ENCODE measurements at places on chromosomes 12 and 14. TPM values are rescaled to one million over a fixed set of nuclear protein-coding genes. Genes with fewer than 3 reads are reported as not detected.

DNA sequence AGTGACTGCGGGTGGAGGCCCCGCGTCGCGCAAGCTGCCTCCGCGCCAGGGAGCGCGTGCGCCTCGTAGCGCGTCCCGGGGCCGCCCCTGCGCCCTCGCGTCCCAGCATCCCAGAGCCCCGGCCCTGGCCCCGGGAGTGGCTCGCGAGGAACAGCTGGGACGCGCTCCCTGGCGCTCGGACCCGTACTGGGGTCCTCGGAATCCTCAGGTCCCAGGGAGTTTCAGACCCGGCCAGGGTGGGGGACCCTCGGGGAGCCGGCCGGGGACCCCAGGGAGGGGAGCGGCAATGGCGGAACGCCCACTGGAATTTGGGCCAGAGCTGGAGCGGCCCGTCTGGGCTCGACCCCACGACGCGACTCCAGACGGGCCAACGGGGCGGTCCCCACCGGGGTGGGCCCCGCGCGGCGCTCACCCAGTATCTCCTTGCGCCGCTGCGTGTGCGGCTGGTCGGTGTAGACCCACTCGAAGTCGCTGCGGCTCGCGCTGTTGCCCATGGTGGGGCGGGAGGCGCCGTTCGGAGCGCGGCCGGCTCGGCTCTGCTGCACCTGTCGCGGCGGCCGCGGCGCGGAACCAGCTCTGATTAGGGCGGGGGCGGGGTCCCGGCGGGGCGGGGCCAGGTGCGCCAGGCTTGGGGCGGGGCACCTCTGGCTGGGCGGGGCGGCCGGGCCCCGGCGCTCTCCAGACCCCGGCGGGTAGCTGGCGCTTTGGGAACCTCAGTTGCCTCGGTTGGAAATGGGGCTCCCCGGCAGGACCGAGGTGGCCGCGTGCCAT is at the start of gene DEGS2:
Gene DEGS2 (minus strand): TSS at position 552 of the 771 bp plus-strand sequence. CDS start 58 bp downstream, at position 494.
- no peaks in the 10 kb centered on the region for H3K36me3 ChIP-seq
- peaks cover 31% of the 10 kb centered on the region for H3K4me1 ChIP-seq
- H3K27me3 ChIP-seq = peaks cover 16% of the 10 kb centered on the region

- no peak overlapping the region for H3K27ac ChIP-seq
- no peaks in the 10 kb centered on the region for H3K4me1 ChIP-seq
- no peaks in the 10 kb centered on the region for H3K27me3 ChIP-seq
- H3K36me3 ChIP-seq = peaks cover 14% of the 10 kb centered on the region
- no peak overlapping the region for H3K4me3 ChIP-seq
Observed at GRCh38 chr12:98543701-98544100, 28.3 kb downstream of the TMPO start.

DNA sequence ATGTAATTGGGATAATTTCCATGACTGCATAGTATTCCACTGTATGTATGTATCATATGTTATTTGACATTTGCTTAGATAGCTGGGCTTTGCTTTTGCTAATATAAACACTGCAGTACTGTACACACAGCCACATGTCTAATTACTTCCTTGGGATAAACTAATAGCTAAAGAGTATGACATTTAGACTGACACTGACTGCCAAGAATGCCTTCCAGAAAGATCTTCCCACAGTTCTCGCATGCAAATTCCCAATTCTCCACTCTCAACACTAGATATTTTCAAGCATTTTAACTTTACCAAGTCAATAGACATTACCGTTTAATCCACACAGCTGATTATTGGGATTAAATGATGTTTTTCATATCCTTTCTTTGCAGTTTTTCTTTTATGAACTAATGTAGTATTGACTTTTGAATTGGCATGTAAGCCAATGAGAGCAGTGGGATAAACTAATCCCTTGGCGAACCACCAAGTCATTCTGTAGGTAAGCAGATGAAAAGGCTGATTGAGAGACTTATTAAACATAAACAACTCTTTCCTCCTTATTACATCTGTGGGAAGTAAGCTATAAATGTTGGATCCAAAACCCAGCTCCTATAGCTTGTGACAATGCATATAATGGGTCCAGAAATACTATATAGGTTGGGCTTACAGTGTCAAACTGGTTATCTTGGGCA is 55.5 kb downstream of the STON2 start:
- DNase-seq = no peak
- H3K4me3 ChIP-seq = no peak overlapping the region
- H3K27ac ChIP-seq = no peak overlapping the region
- H3K27me3 ChIP-seq = no peaks in the 10 kb centered on the region
- no peaks in the 10 kb centered on the region for H3K4me1 ChIP-seq
- H3K36me3 ChIP-seq = no peaks in the 10 kb centered on the region

- no peak overlapping the region for H3K27ac ChIP-seq
- no peak overlapping the region for H3K4me3 ChIP-seq
- no peaks in the 10 kb centered on the region for H3K4me1 ChIP-seq
Observed at GRCh38 chr14:51554339-51554920, 97.3 kb upstream of the FRMD6 start.

GRCh38 chr12:25705261-25705660 is 152.2 kb upstream of the LMNTD1 start:
- no peaks in the 10 kb centered on the region for H3K36me3 ChIP-seq
- no peak overlapping the region for H3K27ac ChIP-seq
- no peak overlapping the region for H3K4me3 ChIP-seq
- no peak for DNase-seq
- H3K4me1 ChIP-seq = no peaks in the 10 kb centered on the region
- H3K27me3 ChIP-seq = no peaks in the 10 kb centered on the region

- H3K4me1 ChIP-seq = peaks cover 5% of the 10 kb centered on the region
- H3K36me3 ChIP-seq = no peaks in the 10 kb centered on the region
- H3K27me3 ChIP-seq = no peaks in the 10 kb centered on the region
- DNase-seq = no peak
- no peak overlapping the region for H3K4me3 ChIP-seq
- H3K27ac ChIP-seq = no peak overlapping the region
Observed at GRCh38 chr14:53715193-53715721, 241.4 kb downstream of the BMP4 start.

DNA sequence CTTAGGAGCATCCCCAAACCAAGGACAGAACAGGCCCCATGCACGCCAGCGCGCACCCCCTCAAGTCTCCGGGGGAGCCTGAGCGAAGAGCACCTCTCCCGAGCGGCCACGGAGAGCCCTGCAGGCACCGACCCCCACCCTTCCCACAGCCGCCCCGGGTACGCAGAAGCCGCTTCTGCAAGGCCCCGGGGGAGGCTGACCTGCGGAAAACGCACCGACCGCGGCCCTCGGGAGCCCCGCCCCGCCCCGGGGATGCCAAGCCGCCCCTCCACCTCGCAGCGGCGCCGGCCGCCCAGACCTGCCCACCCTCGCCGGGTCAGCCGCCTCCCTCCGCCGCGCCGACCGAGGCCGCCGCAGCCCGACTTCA is 385 bp downstream of the CAPRIN2 start:
- H3K4me1 ChIP-seq = peaks cover 11% of the 10 kb centered on the region
- no peaks in the 10 kb centered on the region for H3K27me3 ChIP-seq
- peak overlapping the region; percentile 86 for H3K27ac ChIP-seq

- no peak for DNase-seq
- H3K36me3 ChIP-seq = no peaks in the 10 kb centered on the region
- H3K4me1 ChIP-seq = no peaks in the 10 kb centered on the region
- H3K27me3 ChIP-seq = no peaks in the 10 kb centered on the region
- H3K27ac ChIP-seq = no peak overlapping the region
Observed at GRCh38 chr14:73842201-73842600, 9.4 kb upstream of the PTGR2 start.

GRCh38 chr12:104957719-104958000 is 430 bp downstream of the SLC41A2 start:
- H3K36me3 ChIP-seq = no peaks in the 10 kb centered on the region
- H3K27me3 ChIP-seq = no peaks in the 10 kb centered on the region
- no peak for DNase-seq
- peak overlapping the region; percentile 84 for H3K4me3 ChIP-seq
- peak overlapping the region; percentile 81 for H3K27ac ChIP-seq
- H3K4me1 ChIP-seq = peaks cover 31% of the 10 kb centered on the region

DNA sequence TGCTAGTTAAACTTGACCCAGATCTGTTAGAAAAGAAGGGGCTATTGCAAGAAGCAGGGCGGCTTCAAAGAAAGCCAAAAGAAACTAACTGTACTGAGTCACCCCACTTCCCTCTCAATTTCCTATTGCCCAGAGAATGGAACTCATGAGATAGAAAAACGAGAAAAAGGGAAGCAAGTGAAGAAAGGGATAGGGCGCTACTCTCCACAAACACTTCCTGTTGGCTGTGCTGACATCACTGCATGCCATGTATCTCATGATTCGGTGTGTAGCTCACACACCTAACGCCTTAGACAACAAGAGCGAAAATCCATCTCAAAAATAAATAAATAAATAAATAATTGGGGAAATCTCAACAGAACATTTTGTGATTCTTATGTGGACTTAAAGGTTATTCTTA is 13.0 kb upstream of the P2RX4 start:
- no peaks in the 10 kb centered on the region for H3K4me1 ChIP-seq
- H3K36me3 ChIP-seq = no peaks in the 10 kb centered on the region
- no peaks in the 10 kb centered on the region for H3K27me3 ChIP-seq
- no peak overlapping the region for H3K27ac ChIP-seq

DNA sequence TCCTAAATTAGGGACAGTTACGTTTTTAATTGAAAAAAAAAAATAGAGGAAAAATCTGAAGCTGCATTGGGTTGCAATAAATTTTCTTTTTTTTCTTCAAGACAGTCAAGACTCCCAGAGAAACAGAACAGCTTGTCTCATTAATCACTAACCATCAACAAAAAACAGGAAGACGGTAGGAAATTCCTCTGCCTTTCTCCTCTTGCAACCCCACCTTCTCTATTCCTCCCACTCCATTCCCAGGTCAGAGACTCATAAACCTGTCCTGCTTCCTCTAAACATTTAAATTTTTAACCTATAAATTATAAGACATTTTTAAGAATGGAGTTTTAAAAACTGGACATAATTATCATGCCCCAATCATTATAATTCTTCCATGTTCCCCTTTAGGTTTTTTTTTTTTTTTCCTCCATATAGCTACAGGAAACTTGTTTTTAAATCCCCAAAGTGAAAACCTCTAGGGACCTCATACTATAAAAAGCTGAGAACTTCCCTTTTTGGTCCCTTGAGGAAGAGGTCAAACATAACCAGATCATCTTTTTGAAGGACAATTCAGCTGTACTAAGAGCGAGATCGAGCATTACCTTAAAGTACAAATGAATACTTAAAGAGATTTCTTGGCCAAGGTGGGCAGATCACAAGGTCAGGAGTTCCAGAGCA is 36.0 kb downstream of the CPM start:
- H3K36me3 ChIP-seq = no peaks in the 10 kb centered on the region
- no peak for DNase-seq
- no peaks in the 10 kb centered on the region for H3K27me3 ChIP-seq
- peaks cover 5% of the 10 kb centered on the region for H3K4me1 ChIP-seq

DNA sequence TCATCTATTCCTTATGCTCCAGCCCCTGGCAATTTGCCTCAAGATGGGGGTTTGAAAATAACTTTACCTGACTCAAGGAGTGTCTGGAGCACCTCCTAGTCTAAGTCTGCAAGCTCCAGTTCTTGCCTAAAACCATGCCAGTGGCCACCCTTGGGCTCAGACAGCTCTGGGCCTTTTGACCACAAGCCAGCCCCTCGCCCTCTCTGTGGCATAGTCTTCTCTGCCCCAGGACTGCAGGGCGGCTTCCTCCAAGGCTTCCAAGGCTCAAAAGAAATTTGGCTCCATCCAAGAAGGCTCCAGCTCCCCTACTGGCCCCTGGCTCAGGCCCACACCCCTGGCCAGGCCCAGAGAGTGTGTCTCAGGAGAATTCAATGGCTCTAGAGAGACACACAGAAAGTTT is 14.8 kb downstream of the ACVRL1 start:
- H3K27ac ChIP-seq = peak overlapping the region; percentile 82
- peaks cover 61% of the 10 kb centered on the region for H3K4me1 ChIP-seq
- H3K36me3 ChIP-seq = peaks cover 35% of the 10 kb centered on the region
- H3K4me3 ChIP-seq = no peak overlapping the region
- no peaks in the 10 kb centered on the region for H3K27me3 ChIP-seq

The KRT71 gene
- not detected for total RNA-seq

The WNK1 gene
- total RNA-seq = 288 TPM

The ZDHHC22 gene
- not detected for total RNA-seq

The MUCL1 gene
- total RNA-seq = not detected

The MIP gene
- total RNA-seq = not detected

The TEX22 gene
- total RNA-seq = not detected

The TMEM233 gene
- not detected for total RNA-seq
